ENCODE measurements at places on chromosomes 6 and 20.

GRCh38 chr20:62552613-62553012 is 76.8 kb upstream of the GATA5 start:
- no peak for DNase-seq

DNA sequence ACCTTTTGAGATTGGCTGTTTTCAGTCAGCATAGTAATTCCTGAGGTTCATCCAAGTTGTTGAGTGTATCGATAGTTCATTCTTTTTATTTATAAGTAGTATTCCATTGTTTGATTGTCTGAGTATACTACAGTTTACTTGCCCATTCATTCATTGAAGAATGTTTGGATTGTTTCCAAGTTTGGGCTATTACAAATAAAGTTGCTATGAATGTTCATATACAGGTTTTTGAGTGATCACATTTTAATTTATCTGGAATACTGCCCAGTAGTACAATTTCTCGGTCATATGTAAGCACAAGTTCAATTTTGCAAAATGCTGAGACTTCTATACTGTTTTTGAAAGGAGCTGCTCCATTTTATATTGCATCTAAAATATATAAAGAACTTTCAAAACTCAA is 14.2 kb upstream of the EPHA7 start:
- no peak for DNase-seq

GRCh38 chr20:24632581-24632980 is 163.2 kb downstream of the SYNDIG1 start:
- no peak for DNase-seq

- DNase-seq, result no peak
Measured at GRCh38 chr6:53646606-53647005, 18.9 kb downstream of the KLHL31 start.

DNA sequence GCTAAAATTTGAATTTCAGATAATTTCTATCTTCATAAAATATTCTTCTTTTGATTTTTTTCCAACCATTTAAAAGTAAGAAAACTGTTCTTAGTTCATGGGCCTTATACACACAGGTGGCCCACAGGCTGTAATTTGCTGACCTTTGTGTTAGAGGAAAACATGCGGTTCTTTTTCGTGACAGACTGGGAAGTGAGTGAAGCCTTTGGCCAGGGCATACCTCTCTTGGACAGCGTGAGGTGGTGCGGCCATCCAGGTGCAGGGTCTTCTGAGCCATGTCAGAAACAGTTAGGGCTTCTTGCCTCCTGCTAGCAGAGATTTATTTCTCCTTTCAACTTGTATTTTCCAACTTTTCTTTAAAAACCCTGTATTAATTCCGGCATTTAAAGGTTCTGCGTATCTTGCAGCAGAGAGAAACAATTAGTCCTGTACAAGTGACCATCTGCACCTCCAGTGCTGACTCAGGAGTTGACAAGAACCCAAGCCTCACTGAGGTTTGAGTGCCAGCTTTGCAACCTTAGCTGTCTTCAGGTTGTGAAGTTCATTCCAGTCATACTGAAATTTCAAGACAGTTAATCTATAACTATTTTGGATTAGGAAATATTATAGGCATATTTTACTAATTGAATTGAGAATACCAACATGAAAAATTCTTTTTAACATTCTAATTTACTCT is 177.8 kb downstream of the LY86 start:
- DNase-seq, result no peak

DNA sequence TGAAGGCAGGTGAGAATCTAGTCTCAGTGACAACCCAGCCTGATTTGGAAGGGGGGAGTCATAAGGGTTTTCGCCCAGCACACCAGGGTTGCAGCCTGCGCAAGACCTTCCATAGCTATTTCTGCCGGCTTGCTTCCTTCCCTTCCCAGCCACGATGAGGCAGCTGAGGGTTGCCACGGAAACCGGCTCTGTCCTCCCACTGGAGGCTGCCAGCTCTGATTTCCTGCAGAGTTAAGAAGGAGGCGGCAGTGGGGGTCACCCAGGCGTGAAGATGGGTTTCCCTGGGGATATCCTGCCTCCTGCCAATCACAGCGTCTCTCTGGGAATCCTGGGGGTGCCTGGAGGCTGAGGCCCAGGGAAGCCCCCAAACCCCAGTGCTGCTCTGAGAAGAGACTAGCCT is 23.1 kb upstream of the KCNB1 start:
- no peak for DNase-seq

- no peak for DNase-seq
Measured at GRCh38 chr6:129472239-129472638, 237.7 kb downstream of the ARHGAP18 start.

DNA sequence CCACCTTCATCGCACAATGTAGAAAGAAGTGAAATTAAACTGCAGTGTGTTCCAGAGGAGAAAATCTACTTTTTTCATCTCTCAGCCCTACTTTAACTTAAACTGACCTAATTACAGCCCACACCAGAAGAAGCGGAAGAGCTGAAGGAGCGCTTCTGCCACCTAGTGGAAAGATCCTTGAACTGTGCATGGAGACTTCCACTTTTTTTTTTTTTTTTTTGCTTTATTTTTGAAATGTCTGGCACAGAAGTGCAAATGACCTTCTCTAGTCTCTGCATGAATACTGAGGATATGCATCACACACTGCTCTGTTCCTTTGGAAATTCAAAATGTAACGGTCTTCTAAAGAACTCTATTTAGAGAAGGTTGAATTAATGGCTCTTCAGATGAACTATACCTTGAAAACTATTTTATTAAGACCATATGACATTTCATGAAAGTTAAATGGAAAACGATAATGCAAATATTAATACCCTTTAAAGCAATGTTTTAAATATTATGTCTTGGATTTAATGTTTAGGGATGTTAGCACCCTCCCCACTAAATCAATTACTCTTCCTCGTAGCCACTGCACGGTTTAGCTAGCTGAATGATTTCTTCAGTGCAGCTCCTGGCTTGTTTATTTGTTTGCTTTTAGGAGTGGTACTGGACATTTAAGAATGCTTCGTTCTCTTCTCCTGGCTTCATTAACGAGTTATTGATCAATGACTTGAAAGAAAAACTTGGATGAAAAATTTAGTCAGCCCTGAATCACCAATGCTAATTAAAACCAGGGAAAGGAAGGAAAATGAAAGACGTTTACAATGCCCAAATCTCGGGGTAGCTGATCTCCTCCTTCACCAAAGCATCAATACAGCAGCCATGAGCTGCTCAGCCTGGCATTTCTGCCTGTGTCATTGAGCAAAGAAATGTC is 569.6 kb upstream of the GJE1 start:
- DNase-seq, result peak; percentile 67

GRCh38 chr20:21184819-21185218 is 58.9 kb downstream of the KIZ start:
- DNase-seq, result no peak

DNA sequence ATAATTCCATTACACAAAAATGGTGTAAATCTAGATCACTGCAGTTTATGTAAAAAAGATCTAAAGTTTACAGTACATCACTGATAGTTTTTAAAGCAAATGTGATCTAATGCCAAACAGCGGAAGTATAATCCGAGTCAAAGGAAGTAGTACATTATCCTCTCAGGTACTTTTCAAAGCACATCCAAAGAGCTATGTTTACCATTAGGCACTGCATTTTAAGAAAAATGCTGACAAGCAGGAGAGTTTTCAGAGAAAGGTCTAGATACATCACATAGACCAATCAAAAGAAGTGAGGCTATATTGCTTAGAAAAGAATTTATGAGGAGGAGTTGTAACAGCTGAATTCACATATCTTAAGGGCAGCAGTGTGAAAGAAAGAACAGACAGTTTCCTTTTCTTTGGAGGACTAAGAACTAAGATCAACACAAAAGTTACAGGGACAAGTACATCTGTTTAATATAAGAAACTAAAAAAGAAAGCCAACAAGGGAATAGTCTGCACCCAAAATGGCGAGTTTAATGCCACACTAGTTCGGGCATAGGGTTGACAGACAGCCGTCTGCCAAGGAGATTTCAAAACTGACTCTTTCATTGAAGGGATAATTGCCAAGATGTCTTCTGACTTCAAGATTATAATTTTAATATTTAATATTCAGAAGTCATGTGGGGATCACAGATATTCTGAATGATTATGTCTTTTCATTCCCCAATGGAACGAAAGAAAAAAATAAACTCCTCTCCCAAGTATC is 1.4 kb downstream of the ZNF184 start:
- DNase-seq, result no peak

DNA sequence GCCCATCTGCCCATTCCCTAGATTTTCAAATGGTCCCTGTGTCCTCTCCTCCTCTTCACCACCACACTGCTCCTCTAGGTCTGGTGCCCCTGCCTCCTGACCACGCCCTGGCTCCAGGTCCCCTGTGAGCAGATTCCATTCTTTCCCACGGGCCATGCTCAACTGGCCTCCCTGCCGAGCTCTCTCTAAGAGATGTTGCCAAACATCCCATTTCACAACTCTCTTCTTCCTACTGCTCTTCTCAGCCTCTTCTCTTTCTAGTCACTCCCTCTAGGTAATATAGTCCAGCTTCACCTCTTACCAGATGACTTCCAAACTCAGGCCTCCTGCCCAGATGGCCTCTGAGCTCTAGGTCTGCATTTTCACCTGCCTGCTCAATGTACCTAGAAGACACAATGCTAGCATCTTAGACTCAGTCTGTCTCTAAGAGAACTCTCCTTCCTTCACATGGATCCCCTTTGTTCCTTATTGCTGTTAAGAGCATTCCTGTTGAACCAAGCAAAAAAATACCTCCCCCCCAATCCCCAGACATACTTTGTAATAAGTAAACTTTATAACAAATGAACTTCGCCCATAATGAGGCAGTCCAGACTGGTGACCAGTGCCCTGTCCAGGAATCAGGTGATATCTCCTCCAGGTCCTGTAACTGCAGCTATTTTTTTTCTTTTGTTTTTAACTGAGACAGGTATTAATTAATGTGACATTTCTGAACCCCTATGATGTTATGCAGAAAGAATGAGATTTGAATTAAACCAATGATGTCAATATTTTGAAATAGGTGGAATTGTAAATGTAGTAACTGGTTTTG is 79.0 kb downstream of the LYRM4 start:
- no peak for DNase-seq

- DNase-seq, result no peak
Measured at GRCh38 chr6:89986650-89987074, 92.4 kb downstream of the GJA10 start.

DNA sequence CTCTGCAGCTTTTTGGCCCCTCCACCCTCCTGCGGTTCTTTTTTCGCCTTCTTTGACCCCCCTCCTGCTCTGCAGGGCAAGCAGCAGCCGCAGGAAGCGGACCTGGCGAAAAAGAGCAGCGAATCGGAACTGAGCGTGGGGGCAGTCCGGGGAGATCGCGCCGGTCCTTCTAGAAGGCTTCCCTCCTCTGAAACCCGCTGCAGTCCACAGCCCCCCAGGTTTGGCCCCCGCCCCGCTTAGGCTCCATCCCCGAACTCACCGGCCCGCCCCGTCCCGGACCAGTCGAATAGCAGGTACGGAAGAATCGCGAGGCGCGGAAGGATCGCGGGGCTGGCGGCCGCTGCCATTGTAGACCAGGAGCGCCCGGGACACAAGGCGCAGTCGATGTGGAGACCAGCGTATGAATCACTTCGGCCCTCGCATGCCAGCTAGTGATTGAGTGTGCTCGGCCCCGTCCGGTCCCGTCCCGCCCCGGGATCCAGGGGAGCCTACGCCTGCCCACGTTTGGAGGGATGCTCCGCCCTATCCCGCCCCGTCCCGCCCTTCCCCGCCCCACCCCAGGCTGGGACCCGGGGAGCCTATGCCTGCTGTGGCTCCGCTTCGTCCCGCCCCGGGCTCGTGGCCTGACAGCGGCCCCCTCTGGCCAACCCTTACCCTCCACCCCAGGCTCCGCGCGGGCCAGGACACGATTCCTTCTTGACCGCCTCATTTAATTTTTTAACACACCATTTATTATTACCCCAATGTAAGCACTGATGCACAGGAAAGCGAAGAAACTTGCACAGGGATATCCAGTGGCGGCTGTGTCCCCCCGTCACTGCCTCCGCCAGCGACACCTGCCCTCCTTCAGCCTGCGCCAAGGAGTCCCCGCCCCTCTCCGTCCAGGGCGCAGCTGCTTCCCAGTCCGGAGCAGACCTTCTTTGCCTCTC is at the start of gene ULBP3:
TSS of gene ULBP3 (minus strand) at position 402 of the 929 bp plus-strand sequence. CDS start at position 347, 55 bp downstream.
- peak; percentile 72 for DNase-seq

DNA sequence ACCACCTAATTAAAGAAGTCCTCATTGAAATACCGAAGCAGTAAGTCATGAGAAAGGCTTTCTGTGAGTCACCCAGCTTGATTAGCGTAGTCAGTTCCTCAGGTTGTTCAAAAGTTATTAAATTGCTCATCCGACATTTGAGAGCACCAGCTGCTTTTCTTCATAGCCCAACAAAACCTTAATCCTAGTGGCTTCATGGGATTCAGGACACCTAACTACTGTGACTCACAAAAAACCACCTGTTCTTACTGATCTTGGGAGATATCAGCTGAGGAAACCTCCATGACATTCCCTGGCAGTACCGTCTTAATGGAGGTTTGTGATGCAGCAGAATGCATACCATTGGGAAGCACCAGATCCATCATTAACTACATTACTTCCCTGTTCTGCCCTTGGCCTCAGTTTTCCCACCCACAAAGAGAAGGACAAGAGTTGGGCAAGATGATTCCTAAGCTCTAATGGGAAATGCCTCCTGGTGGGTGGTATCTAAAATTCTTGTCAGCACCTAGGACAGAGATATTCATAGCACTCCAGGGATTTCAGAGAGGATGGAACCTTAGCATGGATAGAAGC is 103.8 kb downstream of the KHDC1L start:
- DNase-seq, result no peak

DNA sequence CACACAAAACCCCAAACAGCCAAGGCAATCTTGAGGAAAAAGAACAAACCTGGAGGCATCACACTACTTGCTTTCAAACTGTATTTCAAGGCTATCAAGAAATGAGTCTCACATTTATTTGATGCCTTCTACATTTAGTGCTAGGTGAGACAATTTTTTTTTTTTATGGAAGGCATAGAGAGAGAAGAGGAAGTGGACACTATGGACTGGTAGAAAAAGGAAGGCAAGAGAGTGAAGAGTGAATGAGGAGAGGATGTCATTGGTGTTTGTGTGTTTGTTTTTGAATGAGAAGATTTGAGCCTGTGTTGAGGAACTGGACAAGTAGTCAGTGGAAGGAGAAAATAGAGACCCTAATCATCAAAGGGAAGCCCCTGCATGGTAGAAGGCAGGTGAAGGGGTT is 182.0 kb upstream of the JAG1 start:
- DNase-seq, result no peak

DNA sequence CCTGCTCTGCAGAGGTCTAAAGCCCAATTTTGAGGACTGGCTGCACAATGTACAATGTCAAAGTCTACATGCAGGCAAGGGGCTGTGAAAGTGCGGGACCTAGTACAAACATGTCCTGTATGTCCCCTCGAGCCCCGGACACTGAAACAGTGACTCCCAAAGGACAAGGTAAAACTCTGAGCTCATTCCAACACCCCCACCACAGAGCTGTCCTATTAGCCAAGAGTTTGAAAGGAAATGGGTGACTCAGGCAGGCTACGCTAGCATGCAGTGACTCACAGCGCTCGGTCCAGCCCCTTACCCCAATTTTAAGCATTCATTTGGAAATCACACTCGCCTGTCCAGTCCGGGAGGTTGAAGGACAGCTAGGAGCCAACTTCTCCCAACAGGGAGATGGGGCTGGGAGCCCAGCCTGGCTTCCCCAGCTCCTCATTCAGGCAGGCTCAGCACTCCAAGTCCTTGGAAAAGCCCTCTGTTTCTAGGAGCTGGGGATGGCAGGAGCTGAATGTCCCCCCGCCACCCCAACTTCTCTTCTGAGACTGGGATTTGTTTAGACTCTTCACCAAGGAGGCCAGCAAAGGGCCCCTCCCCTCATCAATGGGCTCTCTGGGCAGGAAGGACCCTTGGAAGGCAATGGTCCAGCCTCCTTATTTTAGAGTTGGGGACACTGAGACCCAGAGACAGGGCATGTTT is 3.9 kb downstream of the SDC4 start:
- no peak for DNase-seq

All from stimulated activated CD4-positive, alpha-beta T cell treated with anti-CD3 and anti-CD28 coated beads, Interleukin-4, amount 100 ng/mL, for 24 hours (primary cell).